ENCODE measurements at places on chromosomes 16 and 17. TPM values are rescaled to one million over a fixed set of nuclear protein-coding genes. Genes with fewer than 3 reads are reported as not detected.

Gene SCIMP
- total RNA-seq = 1.00 TPM

Gene KRT15
- not detected for total RNA-seq

Gene CACNA1G
- total RNA-seq = 0.24 TPM

Gene SCN4A
- 0.56 TPM for total RNA-seq

Gene ARHGAP23
- total RNA-seq = 58.3 TPM

Gene SLC12A3
- not detected for total RNA-seq

Gene HBA1
- total RNA-seq = 110 TPM

Gene TLCD3B
- total RNA-seq = not detected

GRCh38 chr16:72612256-72612655 lies 435.7 kb downstream of the ZFHX3 start:
- DNase-seq = no peak

DNA sequence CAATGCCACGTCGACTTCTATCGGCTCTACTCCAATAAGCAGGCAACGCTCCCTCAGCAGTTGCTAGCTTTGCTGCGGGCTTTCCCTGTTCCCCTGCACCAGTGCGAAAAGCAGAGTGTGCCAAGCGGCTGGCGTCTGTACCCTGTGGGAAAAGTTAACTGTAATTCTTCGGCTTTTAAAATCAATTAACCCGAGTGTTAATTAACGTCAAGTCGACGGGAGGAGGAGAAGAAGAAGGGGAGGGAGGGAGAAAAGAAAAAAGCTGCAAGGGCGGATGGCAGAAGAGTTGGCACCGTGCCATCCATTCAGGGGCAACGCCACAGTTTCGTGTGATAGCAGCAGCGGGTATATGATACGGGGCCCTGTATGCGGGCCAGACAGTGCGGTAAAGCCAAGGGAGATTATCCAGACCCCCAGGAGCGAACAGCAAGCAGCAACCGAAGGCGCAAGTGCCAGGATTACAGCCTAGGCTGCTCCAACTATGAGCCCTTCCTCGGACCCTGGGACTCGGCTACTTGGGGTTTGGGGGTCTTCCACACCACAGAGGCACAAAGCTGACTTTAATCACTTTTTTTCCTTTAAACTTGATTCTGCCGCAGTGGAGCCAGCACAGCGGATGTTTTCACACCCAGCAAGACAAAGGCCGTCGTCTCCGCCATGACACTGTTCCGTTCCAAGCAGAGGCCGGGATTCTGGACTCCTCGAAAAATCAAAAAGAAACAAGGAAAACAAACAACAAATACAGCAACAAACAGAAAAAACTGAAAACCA lies 253.8 kb upstream of the PMFBP1 start:
- DNase-seq = no peak

- no peak for DNase-seq
Measured at GRCh38 chr16:80778703-80779102, 25.7 kb downstream of the CDYL2 start.

DNA sequence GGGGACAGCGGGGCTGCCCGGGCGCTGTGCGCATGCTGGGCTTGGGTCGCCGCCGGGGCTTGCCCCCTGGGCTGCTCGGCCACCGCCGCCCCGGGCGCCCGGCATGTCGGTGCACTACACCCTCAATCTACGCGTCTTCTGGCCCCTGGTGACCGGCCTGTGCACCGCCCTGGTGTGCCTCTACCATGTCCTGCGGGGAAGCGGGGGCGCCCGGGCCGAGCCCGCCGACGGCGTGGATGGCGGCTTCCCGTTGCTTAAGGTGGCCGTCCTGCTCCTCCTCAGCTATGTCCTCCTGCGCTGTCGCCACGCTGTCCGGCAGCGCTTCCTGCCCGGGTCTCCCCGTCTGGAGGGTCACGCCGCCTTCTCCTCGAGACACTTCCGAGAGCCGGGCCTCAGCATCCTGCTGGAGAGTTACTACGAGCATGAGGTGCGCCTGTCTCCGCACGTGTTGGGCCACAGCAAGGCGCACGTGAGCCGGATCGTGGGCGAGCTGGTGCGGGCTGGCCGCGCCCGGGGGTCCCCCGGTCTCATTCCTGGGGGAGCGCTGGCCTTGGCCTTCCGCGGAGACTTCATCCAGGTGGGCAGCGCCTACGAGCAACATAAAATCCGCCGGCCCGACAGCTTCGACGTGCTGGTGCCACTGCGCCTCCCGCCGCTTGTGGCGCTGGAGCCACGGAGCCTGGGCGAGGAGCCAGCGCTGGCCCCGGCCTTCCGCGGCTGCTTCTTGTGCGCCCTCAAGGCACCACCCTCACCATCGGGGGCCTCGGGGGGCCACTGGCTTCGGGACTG lies 789 bp downstream of the ITPRIPL2 start:
- DNase-seq = peak; percentile 74

- DNase-seq = no peak
Measured at GRCh38 chr16:26733710-26734109, 333.0 kb upstream of the C16orf82 start.

GRCh38 chr16:56824331-56824730 lies 40.7 kb upstream of the SLC12A3 start:
- no peak for DNase-seq

- DNase-seq = no peak
Measured at GRCh38 chr16:80166082-80166481, 374.7 kb upstream of the DYNLRB2 start.

- DNase-seq = no peak
Measured at GRCh38 chr17:71821511-71821910, 299.3 kb upstream of the SOX9 start.

- no peak for DNase-seq
Measured at GRCh38 chr16:84087466-84088151, 29.1 kb downstream of the MBTPS1 start.

Measured in Right ventricle myocardium superior (tissue), 1 donor.